Activated CD4-positive, alpha-beta T cell treated with anti-CD3 and anti-CD28 coated beads, Interleukin-2, amount 50 U/mL, for 1 hour (primary cell): ENCODE measurements at places on chromosomes 3 and 15.

DNA sequence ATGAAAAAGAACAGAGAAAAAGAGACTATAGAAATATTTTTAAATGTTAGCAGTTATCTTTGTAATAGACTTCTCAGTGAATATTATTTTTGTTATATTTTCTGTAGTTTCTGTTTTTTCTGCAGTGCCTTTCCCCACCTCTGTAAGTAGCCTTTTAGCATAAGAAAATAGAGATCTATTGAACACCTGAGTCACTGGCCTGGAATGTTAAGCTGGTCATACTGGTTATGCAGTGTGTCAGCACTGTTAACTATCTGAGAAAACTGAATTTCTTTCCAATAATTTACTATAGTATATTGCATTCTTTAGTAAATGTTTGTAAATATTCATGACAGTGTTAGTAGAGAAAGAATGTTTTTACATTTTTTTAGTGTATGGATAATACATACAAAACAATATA lies 79.8 kb downstream of the NECTIN3 start:
- DNase-seq: no peak

GRCh38 chr3:133835418-133835743 lies 29.8 kb downstream of the SRPRB start:
- DNase-seq: no peak

- DNase-seq: no peak
Observed at GRCh38 chr15:49458145-49458544, 35.1 kb downstream of the FGF7 start.

DNA sequence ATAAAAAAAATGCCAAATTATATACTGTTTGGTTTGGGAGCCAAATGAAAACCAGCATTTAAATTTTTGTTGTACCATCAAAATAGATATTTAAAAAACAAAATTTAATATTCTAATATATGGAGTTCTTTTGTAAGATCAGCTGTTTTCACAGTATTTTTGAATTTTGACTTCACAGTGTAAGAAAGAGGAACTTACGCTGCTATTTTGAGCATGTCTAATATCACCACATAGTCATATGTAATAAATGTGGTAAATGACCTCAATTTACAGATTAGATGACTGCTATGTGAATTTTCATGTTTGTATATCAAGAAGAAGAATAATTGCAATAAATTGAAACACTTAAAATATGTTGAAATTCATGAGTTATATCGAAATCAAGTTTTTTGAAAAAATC lies 189.6 kb downstream of the ARRDC4 start:
- DNase-seq: no peak

DNA sequence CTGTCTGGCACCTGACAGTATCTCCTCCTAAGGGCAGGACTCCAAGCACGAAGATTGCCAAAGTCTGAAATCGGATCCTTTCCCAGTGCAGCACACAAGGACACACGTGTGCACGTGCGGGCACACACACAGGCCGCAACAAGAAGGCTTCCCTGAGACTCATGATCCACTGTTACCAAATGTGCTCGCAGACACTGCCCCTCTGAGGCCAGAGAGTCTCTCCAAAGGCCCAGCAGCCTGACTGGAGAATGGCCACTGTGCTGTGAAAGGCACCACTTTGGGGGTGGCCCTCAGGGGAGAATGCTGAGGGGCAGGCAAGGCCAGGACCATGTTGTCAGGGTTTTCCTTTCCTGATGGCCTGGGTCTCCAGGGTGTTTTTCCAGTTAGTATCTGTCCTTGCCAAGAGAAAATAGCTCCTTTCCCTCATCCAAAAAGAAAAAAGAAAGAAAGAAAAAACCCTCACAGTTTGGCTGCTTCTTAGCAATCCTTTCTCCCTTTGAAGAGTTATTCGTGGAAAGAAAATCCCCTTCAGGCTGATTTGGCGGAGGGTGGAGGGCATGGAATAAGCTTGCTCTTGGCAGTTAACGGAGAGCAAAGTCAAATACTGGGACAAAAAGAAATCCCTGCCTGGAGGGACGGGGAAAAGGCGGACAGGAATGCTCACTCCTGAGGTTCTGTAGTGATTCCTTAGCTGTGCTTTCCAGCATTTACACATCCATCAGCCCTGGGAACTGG lies 112.2 kb upstream of the ETV5 start:
- no peak for DNase-seq

DNA sequence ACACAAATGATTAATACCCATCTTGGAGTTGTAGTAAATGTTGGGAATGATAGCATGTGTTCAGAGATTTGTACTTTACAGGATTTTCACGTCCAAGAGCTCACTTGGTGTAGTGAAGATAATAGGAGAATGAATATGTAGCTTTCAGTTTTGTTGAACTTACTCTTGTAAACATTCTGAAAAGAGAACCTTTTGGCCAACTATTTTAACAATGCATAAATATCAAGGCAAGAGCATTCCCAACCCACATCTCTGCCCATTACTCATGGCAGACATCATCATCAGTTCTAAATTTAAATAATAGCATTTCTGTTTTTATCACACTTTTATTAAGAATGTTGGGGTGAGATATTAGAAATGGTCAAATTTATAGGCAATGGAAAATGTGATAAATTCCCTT lies 465.2 kb upstream of the TPRG1 start:
- DNase-seq: no peak

- DNase-seq: no peak
Observed at GRCh38 chr15:70147178-70147760, 49.6 kb upstream of the TLE3 start.

DNA sequence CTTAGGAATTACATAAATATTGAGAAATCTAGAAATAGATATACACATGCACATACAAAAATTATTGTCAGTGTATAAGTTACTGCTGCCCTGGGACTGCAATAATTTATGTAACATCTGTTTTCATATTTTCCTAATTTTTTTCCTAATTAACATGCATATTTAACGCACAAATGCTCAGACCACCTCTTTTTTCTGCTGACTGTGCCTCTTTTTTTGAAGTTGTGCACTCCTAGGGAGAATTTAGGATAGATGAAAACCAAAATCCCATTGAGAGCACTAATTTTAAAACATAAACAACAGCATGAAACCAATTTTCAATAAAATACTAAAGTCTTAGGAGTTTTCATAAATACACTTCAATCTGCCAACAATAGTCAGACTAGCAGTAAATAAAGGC lies 154.0 kb downstream of the TBC1D5 start:
- DNase-seq: no peak

DNA sequence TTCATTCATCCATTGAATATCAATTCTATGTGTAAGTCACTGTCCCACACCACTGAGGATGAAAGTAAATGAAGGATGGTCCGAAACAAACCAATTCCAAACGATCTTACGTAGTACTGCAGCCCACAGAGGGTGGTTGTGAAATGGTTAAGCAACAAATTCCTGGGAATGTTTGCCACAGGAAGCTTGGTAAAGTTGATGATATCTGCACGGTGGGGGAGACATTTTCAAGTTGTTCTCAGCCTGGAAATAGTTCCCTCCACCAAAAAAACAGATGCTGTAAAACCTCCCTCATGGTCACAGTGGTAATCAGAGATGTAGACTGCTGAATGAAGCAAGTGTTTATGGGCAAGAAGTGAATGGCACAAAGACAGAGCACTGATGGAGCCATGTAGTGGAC lies 35.9 kb upstream of the BNC1 start:
- DNase-seq: no peak
